ENCODE measurements at places on chromosomes 1 and 21.

GRCh38 chr1:101178688-101179491 is 57.9 kb upstream of the S1PR1 start:
- no peak for DNase-seq

GRCh38 chr1:68165665-68166064 is 66.7 kb downstream of the WLS start:
- DNase-seq: no peak

DNA sequence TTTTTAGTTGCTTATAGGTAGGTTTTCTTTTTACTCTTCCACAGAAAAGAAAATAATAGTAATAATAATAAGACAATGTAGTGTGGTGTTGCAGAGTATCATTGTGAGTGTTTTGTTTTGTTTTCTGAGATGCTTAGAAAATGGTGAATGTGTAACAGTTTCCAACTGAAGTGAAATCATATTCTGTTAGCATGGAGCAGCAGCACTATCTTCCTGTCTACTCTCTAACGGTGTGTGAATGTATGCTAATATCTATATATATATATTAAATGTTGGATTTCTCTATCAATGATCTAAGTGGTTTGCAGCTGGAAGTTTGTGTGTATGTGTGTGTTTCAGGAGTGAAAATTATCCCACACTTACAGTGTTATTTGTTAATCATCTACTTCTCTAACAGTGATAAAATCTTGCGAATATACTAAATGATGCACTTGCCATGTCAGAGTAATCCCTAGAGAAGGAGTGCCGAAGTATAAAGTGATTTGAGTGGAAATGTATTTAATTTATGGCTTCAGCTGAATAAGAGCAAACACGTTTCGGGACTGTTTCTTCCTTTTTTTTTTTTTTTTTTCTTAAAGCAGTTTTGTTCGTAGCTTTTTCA is 377 bp downstream of the SAMD13 start:
- DNase-seq: no peak

DNA sequence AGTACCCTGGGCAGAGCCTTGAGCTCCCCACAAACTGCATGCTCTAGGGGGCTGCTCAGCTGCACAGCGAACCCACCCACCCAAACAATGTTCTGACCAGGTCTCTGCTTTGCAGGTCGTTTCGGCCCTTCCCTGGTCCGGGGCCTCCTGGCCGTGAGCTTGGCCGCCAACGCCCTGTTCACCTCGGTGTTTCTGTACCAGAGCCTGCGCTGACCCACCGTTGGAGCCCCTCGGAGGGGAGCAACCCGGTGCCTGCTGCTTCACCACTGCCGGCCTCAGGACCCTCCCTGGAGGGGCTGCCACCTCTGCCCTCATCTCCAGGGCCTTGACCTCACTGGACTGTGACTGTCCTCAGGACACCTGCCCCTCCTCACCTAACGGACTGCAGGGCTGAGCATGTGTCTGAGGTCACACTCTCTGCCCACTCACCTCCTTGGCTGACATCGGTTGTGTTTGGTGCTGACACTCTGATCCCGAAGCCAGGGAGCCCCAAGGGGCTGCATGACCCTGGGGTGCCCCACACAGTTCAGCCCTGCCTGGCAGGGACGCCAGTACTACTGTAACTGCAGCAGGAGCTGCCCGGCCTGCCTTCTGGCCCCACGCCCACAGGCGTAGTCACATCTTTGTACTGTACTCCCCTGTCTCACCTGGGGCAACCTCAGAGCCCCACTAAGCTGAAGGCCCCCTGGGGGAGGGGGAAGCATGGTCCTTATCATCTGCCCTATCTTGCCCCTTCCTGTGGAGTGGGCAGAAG is 24.3 kb downstream of the TMEM201 start:
- DNase-seq: no peak

DNA sequence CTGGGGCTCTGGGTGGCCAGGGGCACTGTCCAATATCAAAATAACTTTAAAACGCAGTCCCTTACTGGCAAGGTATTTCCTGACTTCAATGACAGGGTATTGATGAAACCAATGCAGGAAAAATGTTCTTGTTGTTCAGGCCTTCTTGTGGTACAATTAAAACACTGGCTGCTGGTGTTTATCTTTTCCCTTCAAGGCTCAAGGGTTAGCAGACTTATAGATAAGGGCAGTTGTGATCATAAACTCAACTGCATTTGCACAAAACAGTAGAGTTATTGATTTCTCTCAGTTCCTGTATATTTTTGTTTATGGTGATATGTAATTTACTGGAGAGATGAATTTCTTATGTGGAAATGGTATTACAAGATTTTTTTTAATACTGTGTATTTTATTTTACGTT is 2.7 kb upstream of the CD84 start:
- DNase-seq: no peak

DNA sequence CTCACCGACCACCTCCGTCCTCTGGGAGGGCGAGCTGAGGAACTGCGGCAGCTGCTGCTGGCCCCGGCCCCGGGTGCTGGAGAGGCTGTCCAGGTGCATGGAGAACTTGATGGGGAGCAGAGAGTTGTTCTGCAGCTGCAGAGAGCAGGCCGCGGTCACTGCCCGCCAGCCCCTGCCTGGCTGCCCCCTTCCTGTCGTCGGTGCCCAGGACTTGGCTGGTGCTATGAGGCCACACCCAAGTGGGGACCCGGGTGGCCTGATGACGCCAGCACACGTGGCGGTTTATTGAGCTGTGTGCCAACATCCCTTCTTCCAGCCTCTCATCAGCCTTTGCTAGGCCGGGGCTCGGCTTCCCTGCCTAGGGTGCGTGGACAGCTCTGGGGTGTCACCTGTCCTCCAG is 5.3 kb upstream of the TMEM52 start:
- no peak for DNase-seq

DNA sequence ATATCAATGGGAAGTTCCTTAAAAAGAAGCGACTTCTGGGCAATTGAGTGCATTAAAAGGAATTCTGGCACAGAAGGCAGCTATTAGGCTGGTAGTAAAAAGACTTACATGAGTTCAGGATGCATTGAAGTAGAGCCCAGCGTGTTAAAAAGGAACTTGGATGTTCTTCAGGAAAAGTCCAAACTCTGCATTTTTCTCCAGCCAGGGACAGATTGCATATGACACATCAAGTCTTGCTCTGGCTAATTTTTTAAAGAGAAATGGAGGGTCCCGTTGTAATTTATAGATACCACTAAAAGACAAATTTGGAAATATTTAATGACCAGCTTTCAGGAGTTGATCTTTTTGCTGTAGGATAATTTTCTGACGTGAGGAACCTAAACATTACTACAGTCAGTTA is 1.2 kb downstream of the TPRG1L start:
- DNase-seq: no peak

DNA sequence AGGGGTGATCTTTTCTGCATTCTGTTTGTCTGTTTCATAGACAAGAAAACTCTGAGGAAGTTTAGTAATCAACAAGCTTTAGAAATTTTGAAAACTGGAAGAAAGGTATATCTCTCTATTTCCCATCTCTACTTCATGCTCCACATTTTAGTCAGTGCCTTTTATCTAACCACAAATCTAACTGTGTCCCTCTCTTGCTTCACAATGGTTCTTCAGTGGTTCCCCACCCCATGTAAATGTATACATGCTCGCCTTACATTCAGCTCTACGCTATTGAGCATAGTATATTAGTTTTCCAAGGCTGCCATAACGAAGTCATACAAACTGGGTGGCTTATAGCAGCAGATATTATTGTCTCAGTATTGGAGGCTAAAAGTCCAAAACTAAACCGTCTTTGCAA is 14.4 kb upstream of the SAMSN1 start:
- DNase-seq: no peak

- no peak for DNase-seq
Observed at GRCh38 chr1:47650205-47650604, 212.4 kb downstream of the FOXD2 start.

DNA sequence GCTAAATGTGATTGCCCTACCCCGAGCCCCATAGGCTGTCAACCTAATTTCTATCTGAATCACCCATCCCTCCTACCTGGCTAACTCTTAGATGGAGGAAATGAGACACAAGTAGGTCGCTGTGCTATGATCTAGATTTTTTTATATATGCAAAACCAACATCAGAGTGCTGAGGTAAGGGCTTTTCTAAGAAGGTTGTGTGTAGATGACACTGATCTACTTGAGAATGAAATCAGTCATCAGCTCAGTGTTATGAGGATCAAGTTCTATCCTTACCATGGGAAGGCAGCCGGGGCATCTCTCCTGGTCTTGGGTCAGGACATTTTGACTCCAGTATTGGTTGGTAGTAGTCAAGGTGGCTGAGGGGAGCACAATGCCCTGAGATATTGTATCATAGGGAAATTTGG is 23.6 kb downstream of the SLAMF1 start:
- no peak for DNase-seq

DNA sequence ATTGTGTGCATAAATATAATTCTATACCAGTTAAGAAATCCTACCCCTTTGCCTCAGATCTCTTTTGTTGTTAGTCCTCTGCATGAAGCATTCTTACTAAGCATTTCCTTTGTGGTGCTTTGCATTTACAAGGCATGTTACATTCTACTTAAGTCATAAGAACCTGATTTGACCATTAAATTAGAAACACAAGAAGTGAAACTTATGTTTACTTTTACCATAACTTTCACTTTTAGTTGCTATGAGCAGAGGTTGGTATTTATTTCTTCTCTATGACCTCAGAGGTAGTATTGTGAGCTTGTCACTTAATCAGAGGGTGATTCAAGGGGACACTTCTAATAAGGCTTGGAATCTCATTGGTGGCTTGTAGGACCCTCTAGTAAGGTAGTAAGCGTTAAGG is 9.0 kb downstream of the FAM20B start:
- no peak for DNase-seq

DNA sequence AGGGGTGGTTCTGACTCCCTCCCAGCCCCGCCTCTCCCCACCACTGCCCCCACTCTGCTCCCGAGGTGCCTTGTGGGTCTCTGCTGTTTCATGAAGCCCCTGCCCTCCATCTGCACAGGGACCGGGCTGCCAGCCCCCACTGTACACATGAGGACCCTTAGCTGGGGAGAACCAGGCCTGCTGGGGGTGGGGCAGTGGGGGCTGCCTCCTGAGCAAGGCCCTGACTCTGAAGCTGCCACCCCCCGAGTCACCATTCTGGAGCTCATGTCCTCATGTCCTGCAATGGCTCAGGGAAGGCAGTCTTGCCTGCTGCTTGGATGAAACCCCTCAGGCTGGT is 8.4 kb downstream of the HES3 start:
- no peak for DNase-seq

DNA sequence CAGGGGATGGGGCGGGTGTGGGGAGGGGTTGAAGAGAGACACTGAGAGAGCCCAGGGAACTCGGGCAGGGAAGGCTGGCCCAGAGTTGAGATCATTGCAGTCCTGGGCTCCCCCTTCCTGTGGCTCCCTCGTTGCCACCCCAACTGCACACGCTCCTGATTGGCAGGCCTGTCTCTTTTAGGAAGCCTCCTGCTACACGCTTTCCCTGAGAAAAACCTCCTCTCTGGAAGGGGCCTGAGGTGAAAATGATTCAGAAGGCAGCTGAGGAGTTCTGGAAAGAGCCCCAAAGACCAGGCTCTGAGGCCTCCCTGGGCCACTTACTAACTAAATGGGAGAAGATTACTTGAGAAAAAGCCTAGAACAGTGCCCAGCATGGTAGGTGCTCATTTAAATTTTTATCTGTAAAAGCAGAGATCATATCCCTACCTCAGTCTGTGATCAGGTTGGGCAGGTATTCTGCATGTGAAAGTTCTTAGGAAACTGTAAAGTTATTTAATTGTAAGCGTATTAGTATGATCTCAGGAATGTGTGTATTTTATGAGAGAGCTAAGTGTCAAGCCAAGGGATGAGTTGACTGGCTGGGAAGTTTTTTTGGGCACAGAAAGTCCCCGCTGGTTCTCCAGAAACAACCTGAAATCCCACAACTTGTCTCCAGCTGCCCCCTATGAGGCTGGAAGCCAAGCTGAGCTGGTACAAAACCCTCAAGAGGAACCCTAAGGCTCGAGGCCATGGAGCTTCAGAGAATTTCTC is 65.2 kb upstream of the EPS8L3 start:
- no peak for DNase-seq

DNA sequence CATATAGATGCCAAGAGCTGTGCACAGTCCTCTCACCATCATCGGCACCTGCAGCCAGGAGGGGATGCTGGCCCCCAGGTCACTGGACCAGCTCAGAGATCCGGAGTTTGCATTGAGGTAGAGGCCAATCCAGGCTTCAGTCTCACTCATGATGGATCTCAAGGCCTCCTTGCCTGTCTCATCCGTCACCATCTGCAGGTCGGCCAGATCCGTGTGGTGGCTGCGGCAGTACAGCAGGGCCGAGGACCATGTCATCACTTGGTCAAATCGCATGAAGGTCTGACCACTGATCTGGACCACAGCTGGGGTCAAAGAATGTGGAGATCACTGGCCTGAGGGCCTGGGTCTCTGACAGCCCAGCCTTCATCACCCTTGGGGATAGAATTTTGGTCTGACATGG is 6.6 kb downstream of the CLEC20A start:
- no peak for DNase-seq

DNA sequence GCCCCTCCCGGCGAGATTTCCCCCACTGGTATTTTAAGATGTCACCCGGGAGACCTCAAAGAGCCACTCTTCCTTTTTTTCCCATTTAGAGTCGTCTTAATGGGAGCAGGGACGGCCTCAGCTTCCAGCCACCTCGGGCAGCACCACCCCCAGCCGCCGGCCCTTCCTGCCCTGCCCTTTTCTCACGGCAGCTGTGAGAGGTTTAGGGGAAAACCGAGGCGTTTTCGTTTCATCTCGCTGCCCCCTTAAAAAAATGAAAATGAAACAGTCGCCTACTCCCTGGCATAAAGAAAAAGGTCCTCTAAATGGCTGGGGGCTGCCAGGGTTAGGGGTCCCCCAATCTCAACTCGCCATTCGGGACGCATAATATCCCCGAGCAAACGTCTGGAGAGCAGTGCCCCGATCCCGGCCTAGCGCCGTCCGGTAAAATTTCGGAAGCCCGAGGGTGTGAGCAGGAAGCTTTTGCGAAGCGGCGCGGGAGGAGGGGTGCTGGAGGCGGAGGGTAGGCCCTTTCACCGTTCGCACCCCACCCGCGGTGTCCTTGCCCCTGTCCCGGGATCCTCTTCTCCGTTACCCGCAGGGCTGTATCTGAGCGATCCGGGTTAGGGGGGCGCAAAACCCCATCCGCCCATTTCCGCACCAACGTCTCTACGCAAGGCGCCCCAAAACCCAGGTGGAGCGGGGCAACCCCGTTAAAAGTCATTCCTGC is 1.2 kb downstream of the RUNX3 start:
- DNase-seq: no peak

- DNase-seq: no peak
Observed at GRCh38 chr1:248844526-248844925, 6.5 kb downstream of the ZNF672 start.

DNA sequence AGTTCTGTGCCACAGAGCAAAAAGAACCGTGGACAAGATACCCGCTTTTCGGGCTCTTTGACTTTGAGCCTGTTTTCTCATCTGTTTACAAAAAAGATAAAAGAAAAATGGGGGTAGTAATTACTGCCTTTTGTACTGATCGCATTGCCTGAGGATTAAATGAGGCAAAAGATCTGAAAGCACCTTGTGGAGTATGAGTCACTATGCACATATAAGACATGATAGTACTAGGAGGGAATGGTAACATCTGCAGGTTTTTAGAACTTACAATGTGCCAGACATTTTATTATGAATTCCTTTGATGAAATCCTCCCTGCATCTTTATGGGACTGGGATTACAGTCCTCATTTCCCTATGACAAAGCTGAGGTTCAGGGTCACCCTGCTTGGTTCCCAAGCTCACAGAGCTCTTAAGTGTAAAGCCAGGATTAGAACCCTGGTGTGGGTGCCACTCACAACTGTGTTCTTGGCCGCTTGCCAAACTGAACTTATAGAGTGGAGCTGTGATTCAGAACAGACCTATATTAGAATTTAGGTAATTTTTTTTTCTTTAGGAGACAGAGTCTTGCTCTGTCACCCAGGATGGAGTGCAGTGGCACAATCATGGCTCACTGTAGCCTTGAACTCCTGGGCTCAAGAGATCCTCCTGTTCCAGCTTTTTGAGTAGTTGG is 1.8 kb downstream of the DISC1 start:
- no peak for DNase-seq

Data from stimulated activated CD8-positive, alpha-beta memory T cell treated with anti-CD3 and anti-CD28 coated beads, Interleukin-15, amount 100 ng/mL, for 48 hours (primary cell).